ENCODE measurements at places on chromosomes 1 and 21.

DNA sequence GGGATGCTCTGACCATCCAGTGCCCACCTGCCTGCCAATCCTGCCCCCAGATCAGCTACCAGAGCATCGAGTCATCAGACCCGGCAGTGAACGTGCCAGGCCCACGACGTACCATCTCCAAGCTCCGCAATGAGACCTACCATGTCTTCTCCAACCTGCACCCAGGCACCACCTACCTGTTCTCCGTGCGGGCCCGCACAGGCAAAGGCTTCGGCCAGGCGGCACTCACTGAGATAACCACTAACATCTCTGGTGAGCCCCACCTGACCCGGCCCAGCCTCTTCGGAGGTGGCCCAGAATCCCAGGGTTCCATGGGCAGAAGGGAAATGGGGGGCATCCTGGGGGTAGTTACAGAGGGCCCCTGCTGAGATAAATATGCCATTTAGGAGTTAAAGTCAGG is 43.1 kb downstream of the PTPRU start:
- no peak for DNase-seq

DNA sequence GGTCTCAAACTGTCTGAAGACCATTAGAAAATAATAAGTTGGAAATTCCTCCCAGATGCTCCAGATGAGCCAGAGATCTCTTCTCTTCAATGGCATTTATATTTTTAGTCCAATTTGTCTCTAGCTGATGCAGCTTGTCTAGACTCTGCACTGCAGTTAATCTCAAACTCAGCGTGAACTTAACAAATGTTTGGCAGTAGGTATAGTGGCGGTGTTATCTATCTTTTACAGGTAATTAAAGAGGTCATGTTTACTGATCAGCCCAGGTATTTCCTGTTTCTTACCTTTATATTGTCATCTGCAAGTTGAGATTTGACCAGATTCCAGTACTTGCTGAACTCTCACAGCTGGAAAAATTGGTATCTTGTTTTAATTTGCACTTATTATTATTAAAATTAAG is 1024.5 kb upstream of the ADGRL2 start:
- DNase-seq = no peak

DNA sequence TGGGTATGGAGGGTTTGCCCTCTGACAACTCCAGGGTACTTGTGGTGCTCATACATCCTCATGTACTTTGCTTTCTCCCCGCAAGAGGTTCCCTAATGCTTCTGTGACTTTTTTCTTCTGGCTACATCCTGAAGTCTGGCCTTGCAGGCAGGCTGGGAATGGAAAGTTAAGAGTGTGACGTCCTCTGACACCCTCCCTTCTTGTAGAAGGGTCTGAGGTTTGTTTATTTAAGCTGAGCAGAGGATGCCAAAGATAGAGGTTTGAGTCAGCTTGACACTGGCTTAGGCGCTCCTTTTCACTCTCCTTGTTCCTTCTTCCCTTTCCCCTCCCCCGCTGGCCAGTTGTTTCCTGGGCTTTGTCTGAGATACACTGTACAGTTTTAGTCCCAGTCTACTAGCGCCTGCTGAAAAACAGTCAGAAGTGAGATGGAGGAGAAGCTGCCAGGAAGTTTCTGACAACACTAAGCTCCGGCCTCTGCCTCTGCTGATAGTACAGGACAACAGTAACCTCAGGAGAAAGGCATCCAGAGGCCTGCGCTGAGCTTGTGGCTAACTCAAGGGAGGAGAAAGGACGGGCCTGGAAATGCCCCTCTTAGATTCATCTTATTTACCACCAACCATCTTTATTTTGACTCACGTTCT is at the start of gene MACF1:
Gene MACF1 (plus strand): TSS at position 255 of the 641 bp plus-strand sequence. CDS start 328 bp downstream, at position 583.
- DNase-seq = peak; percentile 50

- DNase-seq = no peak
Observed at GRCh38 chr1:231828182-231828920, 201.8 kb downstream of the DISC1 start.

- DNase-seq = no peak
Observed at GRCh38 chr1:116537040-116537831, 33.6 kb downstream of the CD58 start.

GRCh38 chr1:53551428-53551995 is 92.3 kb downstream of the DMRTB1 start:
- peak; percentile 2 for DNase-seq

DNA sequence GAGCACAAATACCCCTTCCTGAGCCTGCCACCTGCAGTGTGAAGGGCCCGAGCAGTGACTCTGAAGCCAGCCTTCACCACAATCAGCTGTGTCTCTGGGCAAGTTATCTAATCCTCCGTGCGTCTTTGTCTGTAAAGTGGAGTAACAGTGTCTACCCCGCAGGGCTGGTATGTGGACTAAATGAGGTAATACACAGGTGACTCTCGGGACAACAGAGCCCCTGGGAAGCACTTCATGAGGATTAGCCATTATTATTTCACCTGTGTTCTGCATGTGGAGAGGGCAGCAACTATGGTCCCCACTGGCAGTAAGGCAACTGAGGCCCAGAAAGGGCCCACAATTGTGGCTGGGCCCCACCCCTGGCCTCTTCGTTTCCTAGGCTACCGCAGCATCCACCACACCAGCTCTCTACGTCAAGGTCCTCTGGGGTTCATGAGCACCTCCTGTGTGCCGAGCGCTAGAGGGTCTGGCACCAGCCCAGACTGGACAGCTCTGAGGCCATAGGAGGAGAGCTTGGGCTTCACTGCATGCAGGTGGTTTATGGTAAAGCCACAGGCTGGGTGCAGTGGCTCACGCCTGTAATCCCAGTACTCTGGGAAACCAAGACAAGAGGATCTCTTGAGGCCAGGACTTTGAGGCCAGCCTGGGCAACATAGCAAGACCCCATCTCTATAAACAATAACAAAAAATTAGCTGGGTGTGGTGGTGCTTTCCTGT is 41.3 kb upstream of the LRP8 start:
- no peak for DNase-seq

- DNase-seq = no peak
Observed at GRCh38 chr1:118918230-118918939, 69.8 kb downstream of the TBX15 start.

- DNase-seq = no peak
Observed at GRCh38 chr1:26181586-26182382, 4.5 kb downstream of the CNKSR1 start.

GRCh38 chr1:169511316-169512005 is 25.7 kb upstream of the SLC19A2 start:
- DNase-seq = no peak

DNA sequence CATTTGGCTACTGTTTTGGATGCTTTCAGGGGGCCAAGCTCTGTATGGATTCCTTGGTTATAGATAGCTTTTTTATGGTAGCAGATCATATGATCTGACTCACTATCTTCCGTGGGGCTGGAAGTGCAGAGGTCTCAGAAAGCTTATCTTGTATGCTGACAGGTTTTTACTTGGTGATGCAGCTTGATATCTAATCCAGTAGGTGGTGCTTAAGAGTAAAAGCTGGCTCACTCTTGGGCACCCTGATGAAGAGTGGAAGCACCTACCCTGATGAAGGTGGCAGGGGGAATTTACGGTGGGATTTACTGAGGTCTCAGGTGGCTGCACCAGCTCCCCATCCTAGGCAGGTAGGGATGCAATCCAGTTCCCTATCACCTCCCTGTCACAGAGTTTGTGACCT is 151.2 kb downstream of the PTBP2 start:
- DNase-seq = no peak

DNA sequence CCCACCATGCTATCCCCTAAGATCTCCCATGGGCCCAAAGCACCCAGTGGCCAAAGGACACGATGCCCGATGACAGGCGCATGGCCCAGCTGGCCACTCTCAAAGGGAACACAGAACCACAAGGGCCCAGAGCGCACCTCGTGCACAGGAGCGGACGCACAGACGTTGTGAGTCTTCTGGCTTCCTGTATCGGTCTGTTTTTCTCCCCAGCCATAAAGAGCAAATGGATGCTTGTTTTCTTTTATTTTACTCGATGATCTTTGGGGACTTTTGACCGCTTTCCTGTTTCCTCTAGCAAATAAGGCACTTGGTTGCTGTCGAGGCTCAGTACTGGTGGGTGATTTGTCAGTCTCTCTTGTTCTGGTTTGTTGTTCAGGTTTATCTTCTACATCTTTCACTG is 16.2 kb downstream of the CCSAP start:
- no peak for DNase-seq

All from dorsolateral prefrontal cortex (tissue), 122 donors.